ENCODE measurements at places on chromosomes 4 and X.

DNA sequence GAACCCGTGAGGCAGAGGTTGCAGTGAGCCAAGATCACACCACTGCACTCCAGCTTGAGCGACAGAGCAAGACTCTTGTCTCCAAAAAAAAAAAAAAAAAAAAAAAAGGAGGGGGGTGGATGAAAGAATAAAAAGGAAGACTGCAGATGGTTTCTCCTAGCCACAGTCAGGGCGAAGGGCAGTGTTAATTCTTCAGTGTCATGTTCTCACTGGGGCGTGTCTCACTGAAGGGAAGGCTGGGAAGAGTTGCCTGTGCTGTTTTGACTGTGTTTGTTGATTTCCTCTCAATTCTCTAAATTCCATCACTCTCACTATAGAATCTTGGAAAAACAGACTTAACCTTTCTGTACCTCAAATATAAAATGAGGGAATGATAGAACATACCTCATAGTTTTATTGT lies 71.6 kb upstream of the DHX15 start:
- no peak for DNase-seq

DNA sequence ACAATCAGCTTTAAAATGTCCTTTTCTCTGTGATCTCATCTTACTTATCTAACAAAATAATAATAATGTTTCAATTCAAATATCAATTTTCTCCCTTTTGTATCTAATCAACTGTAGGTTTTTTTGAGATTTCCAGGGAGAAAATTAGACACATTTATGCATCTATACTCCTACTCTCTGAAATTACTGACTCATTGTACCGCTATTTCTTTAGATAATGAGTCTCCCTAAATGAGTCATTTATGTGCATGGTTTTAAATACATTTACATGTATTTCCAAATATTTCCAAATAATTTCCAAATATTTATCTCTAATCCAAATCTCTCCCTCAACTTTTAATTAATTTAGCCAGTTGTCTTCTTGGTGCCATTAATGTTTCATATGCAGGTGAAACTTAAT lies 621.0 kb downstream of the TECRL start:
- DNase-seq = no peak

- DNase-seq = no peak
Measured at GRCh38 chrX:48632207-48632606, 34.9 kb downstream of the WDR13 start.

DNA sequence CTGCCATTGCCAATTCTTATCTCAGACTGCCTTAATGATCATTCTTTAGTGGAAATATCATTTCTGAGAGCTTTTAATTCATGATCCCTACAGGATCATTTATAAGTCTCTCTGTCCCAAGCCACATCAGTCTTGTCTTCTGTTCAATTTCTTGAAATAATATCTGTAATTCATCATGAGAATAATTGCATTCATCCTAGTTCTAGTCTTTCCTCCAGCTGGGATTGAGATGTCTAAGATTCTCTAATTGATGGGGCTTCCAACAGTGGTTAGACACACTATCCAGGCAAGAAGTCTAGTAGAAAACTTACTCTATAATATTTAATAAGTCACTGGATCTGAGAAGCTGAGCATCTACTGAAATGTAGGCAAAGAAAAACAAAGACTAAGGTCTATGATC lies 854.7 kb upstream of the ADGRL3 start:
- DNase-seq = no peak
